CD8-positive, alpha-beta memory T cell (primary cell): ENCODE measurements at places on chromosomes 3 and 15.

- no peaks in the 10 kb centered on the region for H3K4me1 ChIP-seq
- no peak for DNase-seq
- no peak overlapping the region for H3K4me3 ChIP-seq
- H3K27ac ChIP-seq, result no peak overlapping the region
- H3K27me3 ChIP-seq, result no peaks in the 10 kb centered on the region
Observed at GRCh38 chr15:31803388-31803884, 226.9 kb upstream of the CHRNA7 start.

GRCh38 chr15:85178308-85178707 lies 196.7 kb downstream of the PDE8A start:
- DNase-seq, result no peak
- no peaks in the 10 kb centered on the region for H3K4me1 ChIP-seq
- no peaks in the 10 kb centered on the region for H3K27me3 ChIP-seq
- H3K4me3 ChIP-seq, result no peak overlapping the region
- no peaks in the 10 kb centered on the region for H3K36me3 ChIP-seq

DNA sequence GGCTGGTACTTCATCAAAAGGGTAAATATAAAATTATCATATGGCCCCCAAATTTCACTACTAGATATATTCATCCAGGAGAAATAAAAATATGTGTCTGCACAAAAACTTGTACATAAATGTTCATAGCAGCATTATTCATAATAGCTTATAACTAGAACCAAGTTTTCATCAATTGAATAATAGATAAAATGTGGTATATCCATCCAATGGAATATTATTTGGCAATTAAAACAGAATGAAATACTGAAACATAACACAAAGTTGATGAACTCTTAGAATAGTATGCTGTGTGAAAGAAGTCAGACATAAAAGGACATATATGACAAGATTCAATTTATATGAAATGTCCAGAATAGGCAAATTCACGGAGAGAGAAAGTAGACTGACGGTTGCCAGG lies 389.3 kb upstream of the ADAMTS9 start:
- no peak overlapping the region for H3K27ac ChIP-seq
- no peaks in the 10 kb centered on the region for H3K36me3 ChIP-seq
- no peak overlapping the region for H3K4me3 ChIP-seq
- no peaks in the 10 kb centered on the region for H3K4me1 ChIP-seq
- no peak for DNase-seq

DNA sequence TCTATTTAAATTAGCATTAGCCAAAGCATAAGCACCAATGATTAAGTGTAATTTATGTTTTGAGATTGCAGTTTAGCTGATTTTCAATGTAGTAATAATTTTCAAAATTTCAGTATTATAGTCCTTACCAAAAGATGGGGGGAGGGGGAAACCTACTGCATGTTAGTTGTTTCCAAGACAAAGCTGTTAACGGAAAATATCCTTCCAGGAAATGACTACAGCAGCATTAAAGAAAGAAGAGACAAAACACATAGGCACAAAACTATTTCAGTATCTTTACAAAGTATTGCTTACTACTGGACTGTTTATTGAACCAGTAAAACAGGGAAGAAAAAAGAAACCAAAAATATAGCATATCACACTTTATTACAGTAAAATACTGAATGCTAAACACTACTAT lies 10.5 kb downstream of the BNIP2 start:
- H3K4me3 ChIP-seq, result no peak overlapping the region
- H3K36me3 ChIP-seq, result peaks cover 51% of the 10 kb centered on the region
- no peaks in the 10 kb centered on the region for H3K4me1 ChIP-seq

DNA sequence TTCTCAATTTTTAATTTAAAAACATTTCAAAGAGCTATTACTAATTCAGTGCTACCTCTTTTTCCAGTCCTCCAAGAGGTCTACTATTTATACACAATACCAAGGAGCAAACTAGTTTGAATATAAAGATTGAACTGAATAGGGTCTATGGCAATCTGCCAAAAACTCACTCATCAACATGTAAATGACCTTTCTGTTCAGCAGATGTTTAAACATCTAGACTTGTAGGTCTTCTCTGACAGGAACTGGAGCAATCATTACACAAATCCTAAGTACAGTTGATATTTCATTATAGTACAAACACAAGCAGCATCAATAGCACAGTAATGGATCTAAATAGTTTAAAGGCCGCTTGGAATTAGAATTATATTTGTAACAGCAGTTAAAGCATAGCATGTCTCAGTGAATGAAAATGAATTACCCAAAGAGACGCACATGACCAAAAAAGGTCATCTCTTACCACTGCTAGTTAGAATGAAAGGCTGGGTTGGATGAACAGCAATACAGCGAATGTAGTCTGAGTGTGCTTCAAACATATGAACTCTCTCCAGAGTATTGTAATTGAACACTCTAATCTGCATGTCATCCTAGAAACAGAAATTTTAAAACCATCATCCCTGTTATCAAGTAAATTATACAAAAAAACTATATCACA lies 10.7 kb downstream of the COPB2 start:
- no peak overlapping the region for H3K27ac ChIP-seq
- peaks cover 45% of the 10 kb centered on the region for H3K36me3 ChIP-seq
- no peak for DNase-seq
- no peak overlapping the region for H3K4me3 ChIP-seq

GRCh38 chr15:29749365-29750086 lies 72.7 kb downstream of the TJP1 start:
- H3K4me1 ChIP-seq, result no peaks in the 10 kb centered on the region
- DNase-seq, result no peak
- H3K36me3 ChIP-seq, result no peaks in the 10 kb centered on the region
- no peaks in the 10 kb centered on the region for H3K27me3 ChIP-seq
- no peak overlapping the region for H3K27ac ChIP-seq

DNA sequence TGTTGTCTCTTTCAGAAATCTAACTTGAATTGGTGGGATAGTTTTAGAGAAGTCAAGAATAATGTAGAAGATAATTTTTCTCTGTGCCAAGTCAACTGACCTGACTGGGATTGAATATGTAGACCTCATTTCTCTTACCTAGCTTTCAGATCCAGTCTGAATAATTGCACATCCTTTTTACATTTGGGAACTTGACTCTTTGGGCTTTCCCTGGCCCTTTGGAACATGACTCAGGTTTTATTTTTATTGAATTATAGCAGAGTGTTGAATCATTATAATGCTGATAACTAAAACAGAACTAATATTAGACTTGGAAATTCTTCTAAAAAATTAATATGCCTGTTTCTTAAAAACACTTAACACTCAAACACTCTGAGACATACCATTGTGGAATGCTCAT lies 76.5 kb downstream of the PFN2 start:
- no peak overlapping the region for H3K4me3 ChIP-seq
- H3K27me3 ChIP-seq, result no peaks in the 10 kb centered on the region
- no peak overlapping the region for H3K27ac ChIP-seq

GRCh38 chr3:136653628-136654027 lies 98.5 kb downstream of the STAG1 start:
- H3K27me3 ChIP-seq, result no peaks in the 10 kb centered on the region
- H3K4me3 ChIP-seq, result no peak overlapping the region
- no peaks in the 10 kb centered on the region for H3K4me1 ChIP-seq
- no peak for DNase-seq

DNA sequence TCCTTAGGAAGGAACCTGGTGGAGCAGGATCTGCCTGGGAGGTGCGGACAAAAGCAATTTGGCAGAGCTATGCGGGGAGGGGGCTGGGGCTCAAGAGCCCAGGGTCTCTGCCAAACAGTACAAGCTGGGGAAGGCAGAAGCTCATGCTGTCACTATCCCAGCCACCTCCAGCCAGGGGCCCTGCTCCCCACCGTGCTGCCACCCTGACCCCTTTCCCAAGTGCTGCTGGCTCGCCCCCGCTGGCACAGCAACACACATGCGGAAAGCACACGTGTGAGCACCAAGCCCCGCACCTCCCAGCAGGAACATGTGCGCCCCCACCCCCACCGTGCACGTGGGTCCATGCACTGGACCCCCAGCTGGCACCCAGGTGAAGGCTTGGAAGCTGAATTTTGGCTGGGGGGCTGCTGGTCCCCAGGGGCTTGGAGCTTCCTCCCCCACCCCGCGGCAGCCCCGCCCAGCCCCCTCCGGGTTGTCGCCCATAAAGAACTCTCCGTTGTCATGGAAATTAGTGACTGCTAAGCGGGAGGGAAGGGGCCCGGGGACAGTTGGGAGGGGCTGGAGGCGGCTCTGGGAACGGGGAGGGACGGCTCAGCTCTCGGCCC lies 742 bp downstream of the CAMKV start:
- H3K4me1 ChIP-seq, result peaks cover 6% of the 10 kb centered on the region
- H3K4me3 ChIP-seq, result no peak overlapping the region
- no peaks in the 10 kb centered on the region for H3K36me3 ChIP-seq
- no peak for DNase-seq
- H3K27ac ChIP-seq, result no peak overlapping the region

DNA sequence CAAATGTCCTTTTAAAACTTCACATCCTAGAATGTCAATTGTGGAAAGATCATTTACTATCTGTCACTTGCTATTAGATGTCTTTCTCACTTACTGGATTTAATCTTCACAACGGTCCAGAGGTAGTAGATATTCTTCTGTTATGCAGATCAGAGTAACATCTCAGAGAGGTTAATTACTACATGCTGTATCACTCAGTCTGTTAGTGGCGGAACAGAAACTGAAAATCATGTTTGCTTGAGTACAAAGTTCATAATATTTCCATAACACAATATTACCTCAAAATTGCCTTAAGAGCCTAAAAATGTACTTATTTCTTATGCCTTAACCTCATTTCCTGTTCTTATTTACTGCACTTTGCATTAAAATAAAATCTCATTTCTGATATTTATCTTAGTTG lies 28.6 kb upstream of the GPR149 start:
- no peaks in the 10 kb centered on the region for H3K4me1 ChIP-seq
- no peaks in the 10 kb centered on the region for H3K36me3 ChIP-seq
- H3K27me3 ChIP-seq, result no peaks in the 10 kb centered on the region

DNA sequence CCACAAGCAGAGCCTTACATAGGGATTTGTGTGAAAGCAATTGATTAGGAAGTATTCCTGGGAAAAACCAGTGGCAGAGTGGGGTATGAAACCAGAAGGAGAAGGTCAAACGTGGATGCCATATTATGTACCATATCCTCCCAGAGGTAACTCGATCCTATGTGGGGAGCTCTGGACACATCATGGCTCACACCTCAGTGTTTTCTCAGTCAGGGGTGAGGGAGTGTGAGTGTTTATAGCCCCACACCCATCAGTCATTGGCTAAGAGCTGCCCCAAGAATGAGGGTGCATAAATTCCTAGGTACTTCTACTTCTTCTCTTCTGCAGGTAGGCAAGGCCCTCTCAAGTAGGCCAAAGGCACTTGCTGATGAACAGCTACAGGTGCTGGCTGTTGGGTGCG lies 28.2 kb upstream of the PDZRN3 start:
- DNase-seq, result no peak
- no peak overlapping the region for H3K4me3 ChIP-seq
- no peaks in the 10 kb centered on the region for H3K4me1 ChIP-seq
- H3K36me3 ChIP-seq, result no peaks in the 10 kb centered on the region
- no peaks in the 10 kb centered on the region for H3K27me3 ChIP-seq

DNA sequence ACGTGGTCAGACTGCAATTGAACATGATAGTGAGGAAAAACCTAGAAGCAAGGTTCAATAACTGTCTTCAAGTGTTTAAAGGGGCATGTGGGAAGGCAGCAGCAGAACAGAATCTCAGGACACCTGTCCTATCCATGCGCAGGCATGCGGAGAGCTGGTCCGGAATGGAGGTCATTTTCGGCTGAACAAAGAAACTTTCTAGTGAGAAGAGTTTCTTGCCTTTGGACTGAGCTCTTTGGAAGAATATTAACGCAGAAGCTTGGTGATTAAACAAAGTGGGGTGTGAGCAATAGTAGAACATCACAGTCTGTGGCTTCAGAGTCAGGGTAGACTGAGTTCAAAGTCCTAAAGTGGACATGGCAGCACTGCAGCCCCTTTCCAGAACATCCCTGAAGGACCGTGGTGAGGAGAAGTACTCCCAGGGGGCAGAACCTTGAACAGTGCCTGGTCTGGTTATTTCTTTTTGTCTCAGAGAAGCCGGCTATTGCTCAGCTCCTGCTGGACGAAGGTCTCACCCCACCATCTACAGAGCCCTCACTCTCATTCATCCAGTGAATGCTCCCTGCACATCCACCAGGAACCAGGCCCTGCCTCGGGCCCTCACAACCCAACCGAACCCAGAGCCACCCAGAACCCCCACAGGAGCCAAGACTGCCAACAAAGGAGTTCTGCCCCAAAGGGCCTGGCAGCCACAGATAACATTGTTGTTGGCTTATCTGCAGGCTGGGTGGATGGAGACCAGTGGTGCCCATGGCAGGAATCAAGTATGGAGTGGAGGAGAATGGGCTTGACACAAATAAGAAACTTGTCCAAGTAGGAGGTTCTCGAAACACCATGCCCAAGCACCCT lies 2.8 kb upstream of the SSUH2 start:
- no peaks in the 10 kb centered on the region for H3K36me3 ChIP-seq
- H3K27ac ChIP-seq, result no peak overlapping the region
- no peaks in the 10 kb centered on the region for H3K27me3 ChIP-seq
- H3K4me1 ChIP-seq, result no peaks in the 10 kb centered on the region
- DNase-seq, result no peak
- H3K4me3 ChIP-seq, result no peak overlapping the region

DNA sequence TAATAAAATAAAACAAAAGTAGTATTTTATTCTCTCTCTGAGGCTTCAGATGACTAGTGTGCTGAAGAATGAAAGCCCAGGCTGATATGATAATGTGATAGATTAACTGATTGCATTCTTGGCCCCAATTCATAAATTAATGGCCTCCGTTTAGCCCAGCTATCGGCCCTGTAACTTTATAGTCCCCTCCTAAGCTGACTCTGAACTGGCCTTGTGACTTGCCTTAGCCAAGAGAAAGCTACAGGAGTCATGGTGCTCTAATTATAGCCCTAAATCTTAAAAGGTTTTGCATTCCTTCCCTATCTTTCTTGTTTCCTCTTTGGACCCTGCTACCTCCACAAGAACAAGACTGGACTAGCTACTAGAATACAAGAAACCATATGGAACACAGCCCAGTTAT lies 123.2 kb upstream of the EPHA3 start:
- no peak overlapping the region for H3K4me3 ChIP-seq
- H3K36me3 ChIP-seq, result no peaks in the 10 kb centered on the region
- H3K4me1 ChIP-seq, result no peaks in the 10 kb centered on the region
- no peaks in the 10 kb centered on the region for H3K27me3 ChIP-seq
- no peak overlapping the region for H3K27ac ChIP-seq

- H3K36me3 ChIP-seq, result no peaks in the 10 kb centered on the region
- H3K4me3 ChIP-seq, result no peak overlapping the region
- H3K4me1 ChIP-seq, result no peaks in the 10 kb centered on the region
- no peak for DNase-seq
Observed at GRCh38 chr3:191696348-191696747, 235.4 kb downstream of the PYDC2 start.

DNA sequence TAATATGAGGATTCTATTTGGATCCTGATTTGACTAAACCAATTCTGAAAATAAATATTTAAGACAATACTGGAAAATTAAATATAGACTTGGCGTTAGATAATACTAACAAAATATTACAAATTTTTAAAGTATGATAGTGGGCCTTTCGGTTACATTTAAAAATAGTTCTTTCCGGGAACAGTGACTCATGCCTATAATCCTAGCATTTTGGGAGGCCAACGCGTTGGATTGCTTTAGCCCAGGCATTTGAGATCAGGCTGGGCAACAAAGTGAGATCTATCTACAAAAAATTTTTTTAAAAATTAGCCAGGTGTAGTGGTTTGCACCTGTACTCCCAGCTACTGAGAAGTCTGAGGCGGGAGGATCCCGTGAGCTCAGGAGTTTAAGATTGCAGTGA lies 30.3 kb upstream of the GADL1 start:
- no peak overlapping the region for H3K27ac ChIP-seq
- H3K4me1 ChIP-seq, result no peaks in the 10 kb centered on the region
- H3K4me3 ChIP-seq, result no peak overlapping the region

GRCh38 chr3:152402695-152403451 lies 134.1 kb downstream of the MBNL1 start:
- peaks cover 78% of the 10 kb centered on the region for H3K4me1 ChIP-seq
- DNase-seq, result no peak
- no peak overlapping the region for H3K27ac ChIP-seq
- no peaks in the 10 kb centered on the region for H3K27me3 ChIP-seq
